ENCODE measurements at places on chromosomes 1 and 21.

GRCh38 chr1:78691995-78692747, 42.5 kb downstream of the IFI44 start:
- DNase-seq, result no peak

- DNase-seq, result no peak
Observed at GRCh38 chr1:204986181-204986580, 56.8 kb upstream of the CNTN2 start.

DNA sequence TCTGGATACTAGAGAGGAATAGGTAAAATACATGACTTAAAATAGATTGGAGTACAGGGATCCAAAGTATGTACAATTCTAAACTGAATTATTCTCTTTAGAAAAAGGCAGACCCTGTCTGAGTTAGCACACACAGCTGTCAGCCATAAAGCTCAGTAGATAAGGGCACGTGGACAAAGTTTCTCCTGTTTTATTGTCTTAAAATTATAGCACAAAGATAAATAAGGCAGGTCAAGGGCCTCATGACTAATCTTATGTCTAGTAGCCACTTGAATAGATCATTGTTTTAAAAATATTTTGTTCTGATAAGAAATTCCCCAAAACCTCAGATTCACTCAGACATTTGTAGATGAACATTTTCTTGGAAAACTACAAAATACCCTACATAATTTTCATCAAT, 205.2 kb downstream of the ZP4 start:
- DNase-seq, result no peak

GRCh38 chr1:173365341-173365740, 111.8 kb upstream of the PRDX6 start:
- DNase-seq, result no peak

DNA sequence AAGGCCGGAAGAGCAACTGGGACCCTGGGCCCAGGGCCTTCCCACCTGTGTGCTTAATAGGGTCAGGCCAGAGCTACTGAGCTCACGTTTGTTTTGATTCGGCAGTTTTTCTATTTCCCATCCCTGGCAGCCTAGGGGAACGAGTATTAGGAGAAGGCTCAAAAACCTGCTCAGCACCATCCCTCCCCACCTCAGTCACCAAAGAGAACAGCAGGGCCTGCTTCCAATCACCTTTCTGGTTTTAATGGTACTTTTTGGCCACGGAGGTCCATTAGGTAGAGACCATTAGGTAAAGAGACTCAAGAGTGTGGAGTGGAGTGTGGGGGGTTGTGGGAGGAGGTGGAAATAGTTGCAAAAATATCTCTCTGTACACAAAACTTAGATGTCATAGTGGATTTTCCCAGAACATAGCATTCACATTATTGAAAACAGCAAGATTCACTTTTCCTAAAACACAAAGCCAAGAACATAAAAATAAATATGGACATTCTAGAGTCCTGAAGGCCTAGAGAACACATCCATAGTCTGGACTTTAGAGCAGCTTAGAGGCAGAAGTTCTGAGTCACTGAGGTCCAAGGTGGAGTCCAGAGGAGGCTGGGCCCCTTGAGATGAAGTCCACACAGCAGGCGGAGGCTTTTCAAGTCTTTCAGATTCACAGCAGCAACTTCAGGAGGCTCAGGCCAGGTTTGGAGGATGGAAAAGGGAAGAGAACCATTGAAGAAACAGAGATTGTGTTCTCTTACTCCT, 19.5 kb downstream of the NUAK2 start:
- no peak for DNase-seq

GRCh38 chr1:162323023-162323422, 53.6 kb downstream of the SPATA46 start:
- no peak for DNase-seq

DNA sequence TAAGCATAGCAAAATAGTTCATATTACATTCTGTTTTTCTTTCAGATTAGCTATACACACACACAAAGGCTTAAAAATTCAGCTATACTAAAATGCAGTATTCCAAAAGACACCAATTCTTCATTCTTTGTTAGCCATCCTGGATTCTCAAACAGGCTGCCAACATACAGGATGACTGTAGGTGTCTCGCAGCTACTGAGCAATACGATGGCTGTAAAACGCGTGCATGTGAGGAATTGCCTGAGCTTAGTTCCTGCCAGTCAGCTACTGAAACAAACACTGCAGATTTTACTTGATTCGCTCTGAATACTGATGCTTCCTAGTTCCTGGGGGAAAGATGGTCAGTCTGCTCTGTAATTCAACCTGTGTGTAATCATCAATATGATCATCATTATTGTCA, 24.7 kb upstream of the HMGN1 start:
- no peak for DNase-seq

DNA sequence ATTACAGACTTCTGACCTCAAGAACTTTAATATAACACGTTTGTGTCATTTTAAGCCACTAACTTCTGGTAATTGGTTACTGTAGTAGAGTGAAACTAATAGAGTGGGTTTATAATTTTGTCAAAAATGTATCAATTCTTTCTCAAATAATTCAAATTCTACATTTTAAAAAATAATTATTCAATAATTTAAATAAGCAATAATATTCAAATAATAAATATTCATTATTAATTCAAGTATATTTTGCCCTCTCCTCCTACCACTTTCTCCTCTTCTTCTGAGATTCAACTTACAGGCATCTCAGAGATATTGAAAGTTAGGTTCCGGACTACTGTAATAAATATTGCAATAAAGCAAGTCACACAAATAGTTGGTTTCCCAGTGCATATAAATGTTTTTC, 1107.1 kb downstream of the KCNT2 start:
- DNase-seq, result no peak

DNA sequence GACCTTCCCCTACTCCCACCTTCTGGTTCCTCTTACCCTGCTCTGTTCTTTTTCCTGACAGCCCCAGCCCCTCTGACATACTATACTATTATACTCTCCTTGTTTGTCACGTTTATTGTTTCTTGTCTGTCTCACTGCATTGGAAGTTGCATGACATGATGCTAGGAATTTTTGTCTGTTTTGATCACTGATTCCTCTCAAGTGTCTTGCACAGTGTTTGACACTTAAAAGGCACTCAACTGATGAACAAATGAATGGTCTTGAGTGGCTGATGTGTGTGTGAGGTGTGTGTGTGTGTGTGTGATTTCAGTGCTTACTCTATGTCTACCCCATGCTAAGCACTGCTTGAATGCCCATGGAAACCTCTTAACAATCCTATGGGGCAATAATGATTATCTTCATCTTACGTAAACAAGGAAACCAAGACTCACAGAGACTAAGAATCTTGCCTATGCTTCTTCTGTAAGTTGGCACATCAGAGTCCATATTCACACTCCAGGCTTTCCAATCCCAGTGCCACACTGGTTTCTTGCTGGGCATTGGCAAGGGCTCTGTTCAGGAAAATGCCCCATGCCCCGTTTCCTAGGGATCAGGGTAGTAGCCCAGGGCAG, 59.7 kb downstream of the ATP1A1 start:
- DNase-seq, result no peak

GRCh38 chr21:45482899-45483821, 59.1 kb downstream of the SLC19A1 start:
- DNase-seq, result no peak

DNA sequence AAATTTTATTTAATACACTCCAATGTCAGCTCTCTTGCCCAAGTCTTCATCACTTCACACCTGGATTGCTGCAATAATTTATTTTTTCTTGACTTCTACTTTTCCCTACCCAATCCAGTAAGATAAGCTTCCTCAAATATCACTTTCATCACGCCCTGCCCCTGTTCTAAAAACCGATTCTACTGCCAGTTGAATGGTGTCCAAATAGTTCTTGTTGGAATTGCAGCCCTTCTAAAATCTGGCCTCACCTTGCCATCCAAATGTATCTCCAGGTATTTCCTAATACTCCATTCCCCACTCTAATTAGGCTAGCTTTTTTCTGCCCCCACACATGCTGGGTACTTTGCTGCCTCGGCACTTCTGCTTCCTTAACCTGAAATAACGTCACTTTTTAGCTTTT, 152.5 kb downstream of the HMCN1 start:
- no peak for DNase-seq

DNA sequence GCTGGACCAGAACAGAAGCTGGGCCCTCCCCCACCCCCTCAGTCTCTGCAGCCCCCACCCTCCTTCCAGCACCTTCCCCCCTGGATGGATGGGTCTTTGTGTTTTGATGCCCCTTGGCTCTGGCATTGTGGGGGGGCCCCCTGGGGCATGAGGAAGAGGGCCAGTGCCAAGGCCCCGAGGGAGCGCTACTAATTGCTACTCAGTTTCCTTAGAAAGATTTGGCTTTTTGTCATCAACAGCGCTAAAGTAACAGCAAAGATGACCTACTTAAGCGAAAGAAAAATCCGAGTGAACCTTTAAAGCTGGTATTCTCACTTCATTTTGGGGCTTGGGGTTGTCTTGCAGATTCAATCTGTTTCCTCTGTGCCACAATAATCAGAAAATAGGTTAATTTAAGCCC, 63.5 kb downstream of the SKI start:
- DNase-seq, result no peak

DNA sequence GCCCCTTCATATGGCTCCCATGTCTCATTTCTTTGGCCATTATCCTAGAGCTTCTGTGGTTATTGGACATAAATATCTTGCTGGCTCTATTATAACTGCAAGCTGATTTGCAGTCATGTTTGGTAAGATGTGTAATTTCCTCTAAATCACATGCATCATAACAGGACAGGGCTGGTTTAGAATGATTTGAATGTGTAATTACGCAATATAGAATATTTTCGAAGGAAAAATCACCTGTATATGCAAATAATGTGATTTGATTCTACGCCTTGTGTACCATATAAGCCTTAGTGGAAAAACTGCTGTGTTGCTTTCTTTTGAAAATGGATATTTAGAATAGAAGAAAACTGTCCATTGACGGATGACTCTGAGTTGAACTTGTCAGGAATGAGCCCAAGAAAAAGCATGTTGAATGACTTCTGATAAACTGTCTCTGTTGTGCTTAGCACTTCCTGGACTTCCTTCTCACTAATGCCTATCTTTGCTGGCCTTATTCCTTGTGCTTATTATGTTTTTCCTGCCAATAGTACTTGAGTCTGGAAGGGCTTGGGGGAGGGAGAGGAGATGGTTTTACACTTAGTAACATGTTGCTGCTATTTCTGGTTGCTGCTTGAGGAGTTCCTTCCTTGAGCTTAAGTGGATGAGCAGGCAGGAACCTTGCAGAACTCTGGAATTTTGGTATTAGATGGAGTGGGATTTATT, 6.5 kb downstream of the CACHD1 start:
- DNase-seq, result no peak

- DNase-seq, result no peak
Observed at GRCh38 chr1:40248412-40248811, 675 bp downstream of the TMCO2 start.

GRCh38 chr1:174114106-174114505, 45.2 kb upstream of the RABGAP1L start:
- no peak for DNase-seq

- peak; percentile 63 for DNase-seq
Observed at GRCh38 chr1:89525169-89525855, 683 bp downstream of the LRRC8B start.

DNA sequence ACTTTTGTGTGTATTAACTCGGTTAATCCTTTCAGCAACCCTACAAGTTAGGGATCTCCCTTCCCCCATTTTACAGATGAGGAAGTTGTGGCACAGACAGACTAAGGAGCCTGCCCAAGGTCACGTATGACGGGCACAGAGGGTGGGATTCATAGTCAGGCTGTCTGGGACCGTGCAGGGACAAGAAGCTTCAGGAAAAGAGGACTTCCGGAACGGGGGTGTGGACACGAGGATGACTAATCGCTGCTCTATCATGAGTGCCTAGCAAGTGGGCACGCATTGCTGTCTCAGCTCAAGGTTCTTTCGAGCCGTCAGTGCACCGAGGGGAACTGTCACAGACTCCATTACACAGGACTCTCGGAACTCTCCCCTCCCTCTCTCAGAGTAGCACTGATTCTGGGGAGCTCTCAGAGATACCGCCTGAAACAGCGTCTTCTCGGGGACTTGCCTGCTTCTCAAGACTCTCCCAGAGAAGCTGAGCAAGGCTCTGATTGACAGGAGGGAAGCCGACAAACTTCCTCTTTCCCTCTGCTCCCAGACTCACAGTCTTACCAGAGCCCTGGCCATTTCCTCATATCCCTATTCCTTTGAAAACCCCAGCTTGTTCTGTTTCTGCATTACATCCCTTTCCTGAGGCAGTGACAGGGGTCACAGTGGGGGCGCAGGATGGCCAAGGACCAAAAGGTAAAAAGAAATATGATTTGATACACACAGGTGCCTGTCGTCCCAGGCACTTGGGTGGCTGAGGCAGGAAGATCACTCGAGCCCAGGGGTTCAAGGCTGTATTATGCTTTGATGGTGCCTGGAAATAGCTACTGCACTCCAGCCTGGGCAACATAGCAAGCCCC, 14.4 kb downstream of the FHAD1 start:
- no peak for DNase-seq

GRCh38 chr1:64881281-64881680, 85.1 kb downstream of the JAK1 start:
- no peak for DNase-seq

DNA sequence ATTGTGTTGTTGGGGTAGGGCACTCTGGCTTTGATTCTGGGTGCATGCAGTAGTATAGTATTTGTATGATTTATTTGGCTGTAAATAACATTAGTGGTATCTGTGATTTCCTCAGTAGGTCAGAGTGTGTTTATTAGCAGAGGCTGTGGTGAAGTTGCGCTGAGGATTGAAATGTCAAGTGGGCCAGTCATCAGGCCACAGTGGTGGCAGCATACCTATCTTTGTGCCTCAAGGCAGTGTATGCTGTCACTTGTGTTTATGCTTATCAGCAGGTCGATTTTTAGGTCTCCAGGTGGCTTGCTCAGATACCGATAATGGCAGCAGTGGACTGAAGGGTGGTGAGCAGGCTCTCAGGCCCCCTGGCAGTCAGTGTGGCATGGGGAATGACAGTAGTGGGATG, 11.3 kb downstream of the LY9 start:
- DNase-seq, result no peak

GRCh38 chr1:175191659-175192058, 917 bp downstream of the KIAA0040 start:
- no peak for DNase-seq

GRCh38 chr1:1914971-1915692, at the start of gene CALML6:
CALML6 (plus strand) TSS chr1:1915260; CDS start chr1:1915281, 21 bp downstream.
- no peak for DNase-seq

DNA sequence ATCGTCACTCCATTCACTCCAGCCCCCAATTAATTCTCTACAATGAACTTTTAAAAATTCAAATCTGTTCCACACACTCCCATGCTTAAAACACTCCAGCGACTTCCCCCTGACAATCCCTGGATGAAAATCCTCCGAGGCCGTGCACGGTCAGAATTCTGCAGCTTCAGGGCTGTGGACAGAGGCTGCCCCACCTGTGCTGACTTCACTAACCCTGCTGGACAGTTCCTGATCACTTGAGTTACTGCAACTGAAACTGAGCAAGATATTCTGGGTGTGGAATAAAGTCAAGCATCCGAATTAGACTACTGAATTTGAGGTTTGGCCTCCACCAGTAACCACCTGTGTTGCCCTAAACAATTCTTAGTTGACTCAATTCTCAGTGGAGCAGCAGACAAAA, 1.0 kb upstream of the JAK1 start:
- DNase-seq, result no peak

- no peak for DNase-seq
Observed at GRCh38 chr1:97960470-97960869, 39.6 kb upstream of the DPYD start.

Measured in NCI-H187 (cell line).